Left kidney (tissue), 8 donors: ENCODE measurements at places on chromosomes 2 and 18. TPM values are rescaled to one million over a fixed set of nuclear protein-coding genes. Genes with fewer than 3 reads are reported as not detected.
A peak's percentile ranks its signal among the peaks of the same experiment; 100 is the strongest.

Gene GKN2
- polyA plus RNA-seq: not detected

Gene ADRA2B
- polyA plus RNA-seq: 4.4 TPM

Gene COL6A3
- polyA plus RNA-seq: 235 TPM

DNA sequence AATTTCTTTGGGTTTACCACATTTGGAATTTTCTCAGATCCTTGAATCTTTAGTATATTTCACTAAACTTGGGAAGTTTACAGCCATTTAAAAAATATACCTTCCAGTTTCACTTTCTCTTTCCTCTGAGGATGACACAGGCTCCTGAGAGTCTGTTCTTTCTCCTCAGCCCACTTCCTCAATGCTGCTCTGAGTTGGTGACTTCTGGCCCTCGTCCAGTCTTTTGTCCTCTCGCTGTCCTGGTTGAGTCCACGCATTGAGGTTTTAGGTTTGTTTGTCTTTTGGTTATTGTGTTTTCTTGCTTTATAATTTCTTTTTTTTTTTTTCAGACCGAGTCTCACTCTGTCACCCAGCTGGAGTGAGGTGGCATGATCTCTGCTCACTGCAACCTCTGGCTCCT, 40.7 kb upstream of the GALR1 start:
- DNase-seq: no peak

DNA sequence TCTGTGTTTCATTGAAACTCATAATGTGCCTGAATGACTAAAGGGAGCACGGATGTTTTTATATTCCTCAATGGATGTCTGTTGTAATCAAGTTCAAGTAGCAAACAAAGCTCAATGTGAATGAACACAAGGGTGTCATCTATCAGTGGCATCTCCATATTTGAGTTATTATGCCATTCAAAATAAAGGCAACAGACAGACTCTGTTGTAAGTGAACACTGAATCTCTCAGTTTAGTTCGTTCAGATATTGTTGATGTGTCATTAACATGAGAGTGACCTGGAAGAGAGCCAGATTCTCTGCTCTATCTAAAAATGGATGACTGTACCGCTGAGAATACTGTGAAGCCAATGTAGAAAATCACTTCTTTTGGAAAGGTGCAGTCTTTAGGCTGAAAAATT, 118.7 kb downstream of the NUP35 start:
- DNase-seq: no peak

GRCh38 chr2:218284106-218284811, 8.0 kb downstream of the TMBIM1 start:
- DNase-seq: no peak

GRCh38 chr18:36977121-36977520, 148.2 kb downstream of the KIAA1328 start:
- DNase-seq: peak; percentile 2

DNA sequence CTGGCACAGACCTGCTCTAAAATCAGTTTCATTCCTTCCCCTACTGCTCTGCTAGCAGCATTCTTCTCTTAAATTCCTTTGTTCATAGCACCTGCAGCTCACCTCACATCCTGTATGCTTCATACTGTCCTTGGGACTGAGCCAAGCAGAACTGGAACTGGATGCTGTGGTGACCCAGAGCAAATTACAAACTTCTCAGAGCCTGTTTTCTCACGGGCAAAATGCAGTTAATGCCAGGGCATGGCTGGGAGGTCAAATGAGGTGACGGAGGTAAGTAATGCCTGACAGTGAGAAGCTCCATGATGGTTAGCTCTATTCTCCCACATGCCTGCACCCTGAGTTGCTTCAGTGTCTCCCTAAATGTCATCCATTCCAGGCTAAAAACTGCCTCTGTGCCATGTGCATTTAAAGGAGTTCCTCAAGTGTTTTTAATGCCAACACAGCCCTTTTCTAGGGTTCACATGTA, 29.7 kb downstream of the C2orf42 start:
- DNase-seq: no peak

- peak; percentile 33 for DNase-seq
These were observed 572 bp downstream of the INPP4A start for GRCh38 chr2:98445177-98445682.

DNA sequence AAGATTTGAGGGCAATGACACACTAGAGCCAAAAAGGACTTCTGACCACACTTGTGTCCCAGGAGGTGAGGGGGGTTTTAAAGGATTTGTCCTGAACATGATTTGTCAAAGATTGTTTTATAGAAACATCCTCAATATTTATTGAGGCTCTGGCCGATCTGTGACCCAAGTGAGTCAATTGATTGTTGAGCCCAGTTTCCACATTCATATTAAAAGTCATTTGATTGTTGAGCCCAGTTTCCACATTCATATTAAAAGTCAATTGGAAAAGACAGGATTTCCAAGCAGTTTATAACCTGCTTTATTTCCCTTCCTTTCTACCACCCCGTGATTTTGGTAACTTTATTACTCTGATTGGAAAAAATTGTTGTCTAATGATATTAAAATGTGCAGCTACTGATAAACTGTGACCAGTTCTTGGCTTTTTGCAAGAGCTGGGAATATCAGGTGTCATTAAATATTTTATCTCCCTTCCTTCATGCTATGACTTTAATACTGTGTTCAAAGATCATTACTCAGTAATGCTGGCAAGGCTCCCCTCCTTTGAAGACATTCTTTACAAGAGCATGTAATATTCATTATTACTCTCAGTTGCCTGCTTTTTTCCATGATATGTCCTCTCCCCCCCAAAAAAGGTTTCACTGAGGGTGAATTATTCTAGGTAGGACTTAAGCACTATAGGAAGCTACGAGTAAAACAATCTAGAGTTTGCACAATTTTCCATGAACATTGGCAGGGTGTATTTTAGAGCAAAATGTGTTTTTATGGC, 75.3 kb downstream of the HRH4 start:
- no peak for DNase-seq

DNA sequence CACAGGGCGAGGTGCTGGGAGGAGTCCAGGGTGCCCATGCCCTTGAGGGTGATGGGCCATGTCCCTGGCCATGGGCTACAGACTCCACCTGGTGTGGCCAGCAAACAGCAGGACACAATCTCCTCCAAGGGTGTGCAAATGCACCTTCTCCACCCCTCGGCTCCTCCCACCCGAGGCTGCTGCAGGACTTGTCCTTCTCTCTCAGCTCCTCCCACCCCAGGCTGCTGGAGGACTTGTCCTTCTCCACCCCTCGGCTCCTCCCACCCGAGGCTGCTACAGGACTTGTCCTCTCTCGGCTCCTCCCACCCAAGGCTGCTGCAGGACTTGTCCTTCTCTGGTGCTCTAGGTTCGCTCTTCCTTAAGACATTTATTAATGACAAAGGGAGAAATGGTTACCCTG, 57.3 kb upstream of the SNTG2 start:
- DNase-seq: no peak

- no peak for DNase-seq
These were observed 39.6 kb downstream of the TTC39C start for GRCh38 chr18:24054130-24054529.

- no peak for DNase-seq
These were observed 410.4 kb upstream of the ID2 start for GRCh38 chr2:8271461-8271860.

GRCh38 chr18:68991286-68991685, 193.4 kb downstream of the CCDC102B start:
- DNase-seq: no peak

GRCh38 chr18:70653671-70654070, 364.8 kb downstream of the SOCS6 start:
- DNase-seq: no peak

DNA sequence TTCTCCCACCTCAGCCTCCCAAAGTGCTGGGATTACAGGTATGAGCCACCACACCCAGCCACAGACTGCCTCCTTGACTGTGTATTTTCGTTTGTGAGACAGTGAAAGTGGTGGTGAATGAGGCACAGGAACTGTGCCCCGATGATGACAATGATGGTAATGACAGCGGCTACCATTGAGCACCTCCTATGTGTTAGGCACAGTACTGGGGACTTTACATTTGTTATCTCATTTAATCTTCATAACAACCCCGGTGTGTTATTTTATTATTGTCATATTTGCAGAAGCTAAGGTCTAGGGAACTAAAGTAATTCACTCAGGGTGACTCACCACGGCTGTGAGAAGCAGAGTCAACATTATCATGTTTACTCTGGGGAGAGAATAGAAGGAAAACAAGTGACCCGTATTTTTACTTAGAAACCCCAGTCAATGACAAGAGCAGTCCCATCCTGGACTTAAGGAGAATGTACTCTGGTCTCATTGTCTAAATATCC, 77.6 kb upstream of the ALPP start:
- DNase-seq: no peak

- DNase-seq: no peak
These were observed 72.3 kb upstream of the RAB12 start for GRCh38 chr18:8536922-8537321.

- no peak for DNase-seq
These were observed 94.7 kb downstream of the ANKRD44 start for GRCh38 chr2:197215748-197216360.

- DNase-seq: no peak
These were observed 21.1 kb downstream of the CPS1 start for GRCh38 chr2:210577263-210578071.

DNA sequence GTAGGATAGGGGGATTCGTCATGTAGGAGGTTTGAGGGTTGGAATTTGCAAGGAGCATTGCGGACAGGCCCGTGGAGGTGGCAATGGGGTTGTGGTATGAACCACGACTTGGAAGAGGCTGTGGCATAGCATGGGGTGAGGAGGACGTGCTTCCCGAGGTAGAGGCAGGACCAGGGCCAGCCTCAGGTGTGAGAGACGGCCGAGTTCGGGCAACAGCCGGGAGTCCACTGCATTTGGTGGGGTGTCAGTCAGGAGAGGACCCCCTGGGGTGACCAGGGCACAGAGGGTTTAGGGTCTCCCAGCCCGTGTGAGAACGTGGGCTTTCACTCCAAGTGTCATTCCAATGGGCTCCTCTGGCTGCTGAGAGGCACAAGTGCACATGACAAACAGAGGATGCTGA, 339.0 kb downstream of the EIPR1 start:
- no peak for DNase-seq

DNA sequence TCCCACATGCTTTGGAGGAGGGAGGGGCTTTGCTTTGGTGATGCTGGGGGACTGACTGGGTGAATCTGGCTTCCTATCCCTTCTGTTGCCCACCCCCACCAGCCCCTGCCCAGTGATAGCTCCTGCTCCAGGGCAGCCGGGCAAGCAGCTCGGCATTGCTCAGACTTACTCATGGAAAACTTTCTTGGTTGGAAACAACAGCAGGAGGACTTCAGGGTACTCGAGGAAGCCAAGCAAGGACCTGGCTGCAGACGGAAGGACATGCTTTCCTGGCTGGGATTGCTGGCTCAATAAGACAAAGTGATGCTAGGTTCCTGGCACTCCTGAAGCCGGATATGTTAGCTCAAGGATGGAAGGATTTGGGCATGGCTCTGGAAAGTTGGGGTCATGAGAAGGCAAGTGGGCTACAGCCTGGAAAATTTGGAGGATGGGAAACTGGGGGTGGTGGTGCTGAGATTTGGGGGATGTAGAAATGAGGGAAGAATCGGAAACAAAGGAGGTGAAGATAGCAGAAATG, 3.1 kb downstream of the SPEG start:
- no peak for DNase-seq
